ENCODE measurements at places on chromosomes 3 and 15. TPM values are rescaled to one million over a fixed set of nuclear protein-coding genes. Genes with fewer than 3 reads are reported as not detected.

GRCh38 chr3:194306771-194307640, 44.1 kb downstream of the CPN2 start:
- H3K27me3 ChIP-seq = no peaks in the 10 kb centered on the region
- H3K36me3 ChIP-seq = no peaks in the 10 kb centered on the region
- no peak overlapping the region for H3K4me3 ChIP-seq
- peaks cover 18% of the 10 kb centered on the region for H3K4me1 ChIP-seq

DNA sequence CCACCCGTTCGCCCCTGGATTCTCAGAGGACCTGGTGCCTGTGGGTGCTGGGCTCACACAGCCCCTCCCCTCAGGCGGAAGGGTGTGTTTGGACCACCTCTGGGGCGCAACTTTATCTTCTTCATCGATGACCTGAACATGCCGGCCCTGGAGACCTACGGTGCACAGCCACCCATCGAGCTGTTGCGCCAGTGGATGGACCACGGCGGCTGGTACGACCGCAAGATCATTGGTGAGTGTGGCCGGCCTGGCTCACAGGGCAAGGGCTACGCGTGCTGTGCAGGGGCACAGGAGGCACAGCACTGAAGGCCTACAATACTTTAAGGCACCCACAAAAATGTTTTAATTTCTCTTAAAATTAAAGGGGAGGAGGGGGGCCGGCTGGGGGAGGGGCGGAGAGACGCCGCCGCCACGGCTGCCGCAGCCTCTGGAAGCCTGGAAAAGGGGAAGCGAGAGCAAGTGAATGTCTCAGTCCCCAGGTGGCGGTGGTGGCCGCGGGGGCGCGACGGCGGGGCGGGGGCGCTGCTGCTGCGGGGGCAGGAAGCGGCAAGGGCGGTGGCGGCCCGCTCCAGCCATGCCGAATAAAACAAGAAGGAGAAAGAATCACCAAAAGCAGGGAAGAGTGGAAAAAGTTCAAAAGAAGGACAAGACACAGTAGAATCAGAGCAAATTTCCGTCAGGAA, 56.8 kb downstream of the DNAH1 start:
- H3K4me1 ChIP-seq = no peaks in the 10 kb centered on the region
- H3K36me3 ChIP-seq = peaks cover 5% of the 10 kb centered on the region
- no peak overlapping the region for H3K27ac ChIP-seq

DNA sequence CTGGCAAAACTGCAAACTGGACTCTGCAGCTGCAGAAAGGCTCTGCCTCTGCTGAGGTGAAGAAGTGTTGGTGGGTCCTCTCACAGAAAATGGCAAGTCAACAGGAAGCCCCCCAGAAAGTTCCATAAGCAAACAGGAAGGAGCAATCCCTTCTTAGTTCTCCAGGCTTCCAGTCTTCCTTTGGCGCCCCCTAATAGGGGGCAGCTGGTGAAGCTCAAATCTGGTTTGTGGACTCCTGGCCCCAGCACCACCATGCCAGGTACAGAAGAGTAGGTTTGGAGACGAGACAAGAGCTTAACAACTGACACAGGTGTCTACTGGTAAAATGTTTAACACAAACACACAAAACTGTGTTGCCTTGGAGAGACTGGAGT, 35.5 kb downstream of the LEO1 start:
- H3K27me3 ChIP-seq = no peaks in the 10 kb centered on the region
- no peak overlapping the region for H3K27ac ChIP-seq
- no peaks in the 10 kb centered on the region for H3K36me3 ChIP-seq
- no peak overlapping the region for H3K4me3 ChIP-seq

GRCh38 chr3:161203485-161204098, 17.5 kb upstream of the NMD3 start:
- H3K4me3 ChIP-seq = no peak overlapping the region
- H3K36me3 ChIP-seq = no peaks in the 10 kb centered on the region
- no peaks in the 10 kb centered on the region for H3K4me1 ChIP-seq
- no peaks in the 10 kb centered on the region for H3K27me3 ChIP-seq
- no peak overlapping the region for H3K27ac ChIP-seq

DNA sequence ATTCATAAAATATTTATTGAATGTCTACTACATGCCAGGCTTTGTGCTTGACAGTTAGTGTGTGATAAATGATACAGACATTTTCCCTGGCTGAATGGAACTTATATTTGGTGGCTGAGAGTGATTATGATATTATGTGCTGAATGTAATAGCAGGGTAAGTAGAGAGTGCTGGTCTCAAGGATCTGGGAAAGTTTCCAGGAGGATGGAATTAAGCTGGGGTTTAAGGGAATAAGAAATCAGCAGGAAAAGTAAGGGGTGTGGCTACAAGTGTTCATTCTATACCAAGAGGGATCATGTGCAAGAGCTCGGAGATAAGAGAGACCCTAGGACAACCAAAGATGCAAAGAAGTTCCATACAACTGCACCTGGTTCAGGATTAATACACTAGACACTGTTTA, 500.1 kb upstream of the CFAP20DC start:
- H3K27ac ChIP-seq = no peak overlapping the region
- no peak for DNase-seq
- H3K27me3 ChIP-seq = no peaks in the 10 kb centered on the region

GRCh38 chr3:53592862-53593261, 98.5 kb downstream of the CACNA1D start:
- H3K4me3 ChIP-seq = no peak overlapping the region
- peaks cover 13% of the 10 kb centered on the region for H3K4me1 ChIP-seq
- H3K27ac ChIP-seq = no peak overlapping the region
- no peak for DNase-seq
- H3K27me3 ChIP-seq = no peaks in the 10 kb centered on the region

DNA sequence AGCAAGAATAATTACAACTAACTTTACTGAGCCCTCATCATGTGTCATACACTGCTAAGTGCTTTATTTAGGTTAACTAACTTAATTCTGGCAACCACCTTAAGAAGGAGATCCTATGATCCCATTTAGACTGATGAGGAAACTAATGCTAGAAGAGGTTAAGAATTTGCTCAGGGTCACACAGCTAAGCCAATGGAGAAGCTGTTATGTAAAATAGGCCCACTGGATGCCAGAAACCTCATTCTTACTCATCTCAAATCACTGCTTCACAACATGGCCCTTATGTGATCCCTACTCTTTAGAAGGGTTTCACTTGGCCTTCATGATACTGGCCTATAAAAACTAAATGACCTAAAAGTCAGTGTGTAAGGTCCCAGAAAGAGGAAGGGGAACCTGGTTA, 41.2 kb downstream of the IMPG2 start:
- no peaks in the 10 kb centered on the region for H3K36me3 ChIP-seq
- no peak for DNase-seq
- H3K27ac ChIP-seq = no peak overlapping the region
- no peaks in the 10 kb centered on the region for H3K4me1 ChIP-seq

The GHSR gene
- total RNA-seq = 1.8 TPM

The CAMKV gene
- 1.5 TPM for total RNA-seq

The SIN3A gene
- 33.0 TPM for total RNA-seq
